ENCODE measurements at places on chromosomes 7 and 10.

DNA sequence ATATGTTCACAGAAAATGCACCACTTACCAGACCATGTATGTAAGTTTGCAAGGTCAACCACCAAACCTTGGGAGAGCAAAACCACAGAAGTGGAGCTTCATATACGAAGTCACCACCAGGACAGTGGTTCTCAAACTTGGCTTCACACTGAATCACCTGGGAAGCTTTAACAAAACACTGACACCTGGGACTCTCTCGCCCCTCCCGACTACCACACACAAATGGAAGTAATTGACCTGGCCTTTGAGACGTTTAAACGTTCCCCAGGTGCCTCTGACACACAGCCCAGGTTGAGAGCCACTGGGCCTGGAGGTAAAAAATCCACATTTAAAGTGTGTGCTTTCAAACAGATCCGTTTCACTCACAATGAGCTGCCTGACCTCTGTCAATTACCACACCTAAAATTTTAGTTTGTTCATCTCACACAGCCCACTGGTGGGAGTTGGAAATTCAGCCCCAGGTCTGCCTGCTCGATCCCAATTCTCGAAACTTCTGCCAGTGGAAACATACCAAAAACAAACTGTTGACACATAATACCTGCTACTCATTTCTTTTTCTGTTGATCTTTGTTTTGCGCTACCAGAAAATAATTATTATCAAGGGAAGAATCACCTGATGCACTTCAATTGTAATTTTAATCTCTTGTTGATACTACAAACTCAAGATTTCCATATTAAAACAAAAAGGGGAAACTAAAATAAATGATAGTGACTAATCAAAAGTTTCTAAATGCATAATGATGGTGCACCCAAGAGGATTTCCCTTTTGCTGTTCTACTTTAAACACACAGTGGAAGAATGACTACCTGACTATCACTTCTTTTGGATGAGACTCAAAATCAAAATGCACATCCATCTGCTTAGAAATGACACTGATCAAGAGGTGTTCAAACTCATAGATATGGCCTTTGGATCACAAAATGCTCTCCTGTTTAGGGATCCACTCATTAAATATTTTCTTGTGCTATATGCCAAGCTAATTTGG is 26.6 kb downstream of the CDNF start:
- no peak for DNase-seq

GRCh38 chr10:62511656-62512055 is 137.5 kb downstream of the ZNF365 start:
- no peak for DNase-seq

- DNase-seq = no peak
Observed at GRCh38 chr7:13041368-13041988, 354.0 kb downstream of the ARL4A start.

DNA sequence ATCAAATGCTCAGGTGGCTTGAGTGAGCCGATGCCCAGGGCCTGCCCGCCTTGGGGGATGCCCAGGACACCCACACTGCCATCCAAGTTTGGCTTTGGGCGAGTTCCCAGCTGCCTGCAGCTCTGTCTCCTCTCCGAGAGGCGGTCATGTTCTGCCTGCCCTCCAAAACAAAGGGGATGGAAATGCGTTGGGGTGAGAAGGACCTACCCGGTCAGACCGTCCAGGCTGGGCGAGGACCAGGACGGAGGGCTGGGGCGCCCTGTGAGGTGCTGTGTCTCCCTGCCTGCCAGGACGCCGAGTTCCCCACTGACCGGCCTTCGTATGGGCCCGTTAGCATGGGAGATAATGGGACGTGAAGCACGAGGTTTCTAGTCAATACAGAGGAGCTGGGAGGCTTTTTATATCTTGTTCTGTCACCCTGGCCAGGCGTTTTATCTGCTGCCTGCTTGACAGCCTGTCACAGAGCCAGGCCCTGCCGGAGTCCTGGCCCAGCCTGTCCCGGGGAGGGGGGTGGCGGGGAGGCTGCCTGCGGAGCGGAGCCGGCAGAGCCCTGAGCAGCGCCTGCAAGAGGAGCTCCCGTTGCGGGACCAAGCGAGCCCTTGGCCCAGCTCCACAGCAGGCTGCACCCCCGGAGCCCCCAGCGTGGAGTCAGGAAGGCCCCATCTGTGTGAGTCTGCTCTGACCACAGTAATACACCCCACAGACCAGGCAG is 22.0 kb upstream of the ELFN1 start:
- DNase-seq = no peak

- peak; percentile 77 for DNase-seq
Observed at GRCh38 chr10:44253769-44254462, 131.0 kb downstream of the CXCL12 start.
